ENCODE measurements at places on chromosomes 2 and 18.

- no peak for DNase-seq
These were observed 135.7 kb downstream of the INHBB start for GRCh38 chr2:120481446-120482194.

DNA sequence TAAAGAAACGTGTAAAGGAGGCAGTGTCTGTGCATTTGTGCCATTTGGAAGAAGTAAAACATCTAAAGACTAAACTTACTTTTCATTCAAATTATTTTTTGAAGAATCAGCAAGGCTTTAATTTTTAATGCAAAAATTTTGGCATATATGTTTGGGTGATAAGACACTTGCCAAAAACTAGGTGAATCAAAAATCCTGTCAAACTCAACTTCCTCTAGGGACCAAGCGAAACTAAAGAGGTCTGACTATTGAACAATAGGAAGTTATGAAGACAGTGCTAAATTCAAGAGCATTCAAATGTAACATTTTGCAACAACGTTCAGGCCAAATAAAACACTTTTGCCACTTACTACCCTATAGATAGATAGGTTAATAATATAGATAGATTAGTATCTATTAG lies 306.1 kb downstream of the NOL4 start:
- no peak for DNase-seq

GRCh38 chr2:209472112-209472832 lies 48.4 kb downstream of the MAP2 start:
- no peak for DNase-seq

DNA sequence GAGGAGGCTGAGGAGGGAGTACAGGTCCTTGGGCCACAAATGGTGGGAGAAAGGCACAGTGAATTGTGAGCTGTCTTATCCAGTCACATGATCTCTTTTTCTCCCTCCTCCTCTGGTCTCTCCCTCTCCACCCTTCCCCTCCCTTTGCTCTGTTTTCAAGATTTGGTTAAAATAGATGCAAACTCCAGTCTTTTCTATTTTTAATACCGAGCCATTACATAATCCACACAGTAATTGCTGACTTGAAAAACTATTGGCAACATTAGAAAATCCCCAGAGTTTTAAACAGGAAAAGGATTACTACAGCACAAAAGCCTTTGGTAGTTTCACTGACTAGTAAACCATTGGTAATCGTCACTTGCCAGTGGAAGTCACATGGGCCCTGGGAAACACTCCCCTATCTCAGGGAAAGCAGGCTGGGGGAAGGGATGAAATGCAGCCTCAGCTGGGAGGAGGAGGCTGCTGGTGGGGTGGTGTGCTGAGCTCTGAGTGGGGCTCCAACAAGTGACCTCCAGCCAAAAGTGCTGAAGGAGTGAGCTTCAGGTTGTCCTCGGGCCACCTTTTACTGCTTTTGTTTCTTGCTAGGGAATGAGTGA lies 57.4 kb upstream of the PCBP1 start:
- DNase-seq, result no peak

DNA sequence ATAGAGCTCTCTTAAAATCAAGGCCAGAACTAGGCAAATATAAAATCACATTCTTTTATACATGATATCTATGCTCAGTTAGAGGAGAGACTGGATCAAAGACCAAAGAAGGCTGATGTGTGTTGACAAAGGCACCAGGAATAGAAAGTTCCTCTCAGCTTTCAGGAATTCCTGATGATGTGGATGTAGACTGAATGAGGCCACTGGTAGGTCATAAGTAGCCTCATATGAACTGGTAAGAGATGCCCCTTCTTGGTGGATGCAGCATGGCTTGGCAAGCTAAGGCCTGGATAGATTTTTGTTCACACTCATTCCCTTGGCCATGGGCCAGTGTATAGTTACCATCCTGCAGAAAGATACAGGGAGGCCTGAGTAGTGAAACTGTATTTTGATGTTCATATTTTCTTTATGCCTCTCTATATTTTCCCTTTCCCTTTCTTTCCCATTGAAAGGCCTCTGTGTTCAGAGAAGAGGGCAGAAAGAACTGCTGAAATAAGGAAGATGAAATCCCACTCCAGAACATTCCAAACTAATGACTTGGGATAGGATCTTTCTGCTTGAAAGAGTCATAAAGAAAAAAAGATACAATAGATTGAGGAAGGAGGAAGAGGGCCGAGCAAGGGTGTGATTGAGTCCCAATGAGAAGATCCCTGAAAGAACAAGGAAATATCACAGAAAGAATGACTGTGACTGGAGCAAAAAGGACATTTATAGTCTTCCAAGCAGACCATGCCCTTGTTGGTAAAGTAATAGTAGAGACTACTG lies 2182.7 kb upstream of the PIK3C3 start:
- DNase-seq, result no peak
